Bone marrow (tissue), 2 donors: ENCODE measurements at places on chromosomes 11 and 22.
A peak's percentile ranks its signal among the peaks of the same experiment; 100 is the strongest.

DNA sequence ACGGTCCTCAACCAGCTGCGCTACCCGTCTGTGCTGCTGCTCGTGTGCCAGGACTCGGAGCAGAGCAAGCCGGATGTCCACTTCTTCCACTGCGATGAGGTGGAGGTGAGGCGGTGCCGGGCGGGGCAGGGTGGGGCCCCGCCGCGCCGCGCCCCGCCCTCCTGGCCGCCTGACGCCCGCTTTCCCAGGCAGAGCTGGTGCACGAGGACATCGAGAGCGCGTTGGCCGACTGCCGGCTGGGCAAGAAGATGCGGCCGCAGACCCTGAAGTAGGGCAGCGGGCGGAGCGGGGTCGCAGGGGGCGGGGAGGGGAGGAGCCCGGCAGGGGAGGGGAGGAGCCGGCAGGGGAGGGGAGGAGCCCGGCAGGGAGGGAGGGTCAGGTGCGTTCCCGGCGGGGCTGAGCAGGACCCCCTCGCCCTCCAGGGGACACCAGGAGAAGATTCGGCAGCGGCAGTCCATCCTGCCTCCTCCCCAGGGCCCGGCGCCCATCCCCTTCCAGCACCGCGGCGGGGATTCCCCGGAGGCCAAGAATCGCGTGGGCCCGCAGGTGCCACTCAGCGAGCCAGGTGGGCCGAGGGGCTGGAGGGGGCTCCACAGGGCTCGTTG, 14.7 kb downstream of the EPS8L2 start:
- peak; percentile 48 for DNase-seq

DNA sequence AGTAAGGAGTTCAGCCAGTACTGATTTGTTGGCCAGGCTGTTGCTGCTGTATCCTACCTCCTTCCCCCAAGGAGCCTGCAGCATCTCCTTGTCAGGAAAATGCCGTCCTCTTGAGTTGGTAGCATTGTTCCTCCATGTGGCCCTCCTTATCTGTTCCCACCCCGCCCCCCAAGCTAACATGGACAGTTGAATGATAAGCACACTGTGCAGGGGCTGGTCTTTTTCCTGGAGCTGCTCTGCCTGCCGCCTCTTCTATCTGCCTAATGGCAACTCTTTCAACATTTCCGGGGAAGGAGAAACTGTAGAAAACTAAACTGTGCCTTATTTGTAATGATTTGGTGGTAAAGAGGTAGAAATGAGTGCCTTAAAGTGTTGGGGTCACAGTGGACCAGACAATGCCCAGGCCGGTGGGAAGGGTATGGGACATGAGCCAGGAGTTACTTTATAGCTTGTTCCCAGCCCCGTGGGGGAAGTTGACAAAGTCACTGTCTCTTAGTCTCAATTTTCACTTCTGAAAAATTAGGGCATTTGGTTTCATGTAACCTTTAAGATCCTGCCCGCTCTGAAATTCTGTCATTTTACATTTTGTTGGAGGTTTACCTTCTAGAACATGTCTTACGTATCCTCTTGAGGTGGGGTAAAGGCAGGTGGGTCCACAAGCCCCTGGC, 4.5 kb downstream of the FAM118A start:
- no peak for DNase-seq

GRCh38 chr11:58578136-58578634, 678 bp upstream of the ZFP91 start:
- peak; percentile 94 for DNase-seq

DNA sequence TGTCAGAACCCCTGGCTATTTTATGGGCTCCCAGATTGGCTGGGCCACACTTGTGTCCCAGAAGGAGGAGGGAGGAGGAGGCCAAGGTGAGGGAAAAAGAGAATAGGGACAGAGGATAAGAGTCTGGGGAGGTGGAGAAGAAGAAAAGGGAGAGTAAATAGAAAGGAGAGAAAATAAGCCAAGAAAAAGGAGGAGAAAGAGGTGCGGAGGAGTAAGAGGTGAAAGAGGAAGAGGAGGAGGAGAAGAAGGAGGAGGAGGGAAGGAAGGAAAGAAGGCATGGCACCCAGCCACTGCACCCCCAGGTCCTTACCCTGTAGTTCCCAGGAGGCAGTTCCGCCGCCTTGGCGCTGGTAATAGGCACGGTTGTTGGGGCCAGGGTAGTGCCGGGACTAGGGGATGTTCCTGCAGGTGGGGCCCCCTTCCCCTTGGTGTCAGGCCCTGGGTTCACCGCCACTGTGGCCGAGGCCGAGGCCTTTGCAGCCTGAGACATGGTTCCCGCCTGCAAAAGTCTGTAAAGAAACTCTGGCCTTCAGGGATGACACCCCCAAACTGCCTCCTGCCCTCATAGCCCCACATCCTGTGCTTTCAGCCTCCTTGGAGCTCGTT, 1.9 kb downstream of the CRYBB1 start:
- DNase-seq = no peak

DNA sequence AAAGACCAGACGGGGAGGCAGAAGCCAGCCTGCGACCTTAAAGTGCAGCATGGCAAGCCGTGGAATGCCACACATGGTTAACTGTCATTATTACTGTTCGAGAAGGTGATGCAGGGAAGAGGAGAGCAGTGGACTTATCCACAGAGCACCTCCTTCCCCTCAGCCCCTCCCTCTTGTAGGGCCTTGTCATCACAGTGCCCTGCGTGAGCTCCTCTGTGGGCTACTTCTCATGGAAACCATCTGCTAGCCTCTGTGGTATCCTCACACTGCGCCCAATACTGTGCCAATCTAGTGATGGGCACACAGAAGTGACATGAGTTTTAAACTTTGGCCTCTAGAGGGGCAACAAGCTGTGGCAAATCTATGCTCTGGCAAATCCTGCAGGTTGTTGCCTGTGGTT, 18.2 kb upstream of the CCDC134 start:
- no peak for DNase-seq

GRCh38 chr22:50047346-50047745, 10.8 kb downstream of the TTLL8 start:
- no peak for DNase-seq

GRCh38 chr11:131246156-131246555, 124.3 kb upstream of the NTM start:
- no peak for DNase-seq

GRCh38 chr22:49812838-49813237, 14.8 kb downstream of the BRD1 start:
- DNase-seq = no peak

DNA sequence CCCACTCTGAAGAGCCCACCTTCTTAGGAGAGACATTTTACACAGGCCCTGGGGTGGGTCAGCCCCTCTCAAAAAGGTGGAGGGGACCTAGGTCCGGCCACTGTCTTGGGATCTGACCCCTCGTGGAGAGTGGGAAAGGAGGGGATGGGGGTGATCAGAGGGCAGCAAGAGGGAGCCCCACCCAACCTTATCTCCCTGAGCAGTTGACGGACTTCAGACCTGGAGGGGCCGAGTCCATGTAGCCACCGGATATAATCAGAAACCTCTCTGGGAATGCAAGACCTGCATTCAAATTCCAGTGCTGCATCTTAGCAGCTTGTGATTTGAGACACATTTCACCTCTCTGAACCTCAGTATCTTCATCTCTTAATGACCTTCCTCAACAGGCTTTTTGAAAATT, 44.0 kb downstream of the TP53I11 start:
- DNase-seq = no peak

DNA sequence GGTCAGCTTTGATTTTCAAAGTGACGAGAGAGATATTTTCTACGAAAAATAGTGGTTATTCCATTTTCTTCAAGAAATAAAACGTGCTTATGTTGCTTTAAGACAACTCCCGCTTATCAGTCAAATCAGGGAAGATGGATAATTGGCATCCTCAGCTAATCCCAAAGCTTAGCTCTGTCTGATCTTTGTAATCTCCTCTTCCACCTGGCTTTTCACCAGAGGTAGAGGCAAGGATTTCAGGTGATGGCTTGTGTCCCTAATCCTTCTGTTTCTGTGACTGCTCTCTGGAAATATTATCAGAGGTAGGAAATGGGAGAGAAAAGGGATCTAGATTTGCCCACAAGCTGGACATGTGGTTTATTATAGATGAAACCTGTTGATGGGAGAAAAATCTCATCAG, 78.9 kb downstream of the DBX1 start:
- no peak for DNase-seq

- no peak for DNase-seq
Observed at GRCh38 chr11:10925149-10925926, 67.5 kb upstream of the ZBED5 start.

GRCh38 chr11:64713781-64714363, 9.1 kb downstream of the NRXN2 start:
- DNase-seq = no peak

DNA sequence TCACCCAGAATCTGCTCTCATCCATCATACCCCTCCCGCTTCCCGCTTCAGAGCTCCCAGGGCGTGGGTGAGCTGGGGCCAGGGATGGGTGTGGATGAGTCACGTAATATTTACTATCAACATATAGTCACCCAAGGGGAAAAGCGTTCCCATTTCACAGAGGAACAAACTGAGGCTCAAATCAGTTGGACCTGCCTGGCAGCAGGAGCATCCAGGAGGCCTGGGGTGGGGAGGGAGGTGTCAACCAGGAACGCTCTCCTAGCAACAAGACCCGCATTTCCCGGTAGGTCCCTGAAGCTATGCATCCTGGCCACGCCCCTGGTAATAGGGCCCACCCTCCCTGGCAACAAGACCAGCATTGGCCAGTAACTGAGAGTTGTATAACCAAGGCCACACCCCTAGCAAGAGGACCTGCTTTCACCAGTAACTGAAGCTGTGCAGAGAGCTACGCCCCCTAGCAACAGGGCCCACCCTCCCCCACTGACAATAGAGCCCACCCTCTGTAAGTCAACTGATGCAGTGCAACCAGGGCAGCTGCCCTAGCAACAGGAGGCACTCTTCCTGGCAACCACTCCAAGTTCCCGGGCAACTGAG, 32.7 kb upstream of the TXNRD2 start:
- no peak for DNase-seq

- DNase-seq = no peak
Observed at GRCh38 chr11:45031912-45032519, 81.3 kb upstream of the TP53I11 start.

DNA sequence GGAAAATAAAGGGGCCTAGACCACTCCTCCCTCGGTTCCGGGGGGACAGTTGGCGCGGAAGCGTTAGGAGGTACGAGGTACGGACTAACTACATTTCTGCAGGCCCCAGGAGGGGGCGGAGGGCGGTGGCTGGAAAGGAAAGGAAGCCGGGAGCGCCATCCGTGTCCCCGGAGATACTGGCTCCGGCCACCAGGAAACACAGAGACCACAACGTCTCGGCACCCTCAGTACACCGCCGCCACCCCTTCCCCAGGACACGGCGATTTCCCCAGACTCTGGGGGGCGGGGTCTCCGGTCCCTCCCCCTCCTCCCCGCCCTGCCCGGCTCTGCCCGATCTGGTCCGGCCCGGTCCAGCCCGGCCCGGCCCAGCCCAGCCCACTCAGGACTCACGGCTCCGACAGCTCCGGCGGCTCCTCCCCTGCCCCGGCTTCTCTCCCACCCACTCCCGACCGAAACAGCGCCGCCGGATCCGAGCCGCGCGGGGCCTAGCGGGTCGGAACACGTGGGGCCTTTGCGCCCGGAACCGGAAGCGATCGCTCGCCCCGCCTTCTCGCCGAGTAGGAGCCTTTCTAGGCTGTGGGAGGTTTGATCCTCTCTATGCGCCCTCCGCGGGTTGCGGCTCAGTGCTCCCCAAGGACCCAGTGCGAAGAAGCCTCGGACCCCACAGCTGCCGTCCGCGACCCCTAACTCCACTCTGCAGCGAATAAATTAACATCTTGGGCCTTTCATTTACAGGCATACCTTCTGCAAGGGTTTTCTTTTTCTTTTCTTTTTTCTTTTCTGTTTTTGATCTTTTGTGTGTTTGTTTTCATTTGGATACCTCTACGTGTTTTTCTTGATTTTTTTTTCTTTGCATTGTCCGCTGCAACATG, at the start of gene ZNF202:
Gene ZNF202 (minus strand): TSS at position 502 of the 872 bp plus-strand sequence. CDS start 10,772 bp downstream, outside the sequence.
- peak; percentile 65 for DNase-seq

DNA sequence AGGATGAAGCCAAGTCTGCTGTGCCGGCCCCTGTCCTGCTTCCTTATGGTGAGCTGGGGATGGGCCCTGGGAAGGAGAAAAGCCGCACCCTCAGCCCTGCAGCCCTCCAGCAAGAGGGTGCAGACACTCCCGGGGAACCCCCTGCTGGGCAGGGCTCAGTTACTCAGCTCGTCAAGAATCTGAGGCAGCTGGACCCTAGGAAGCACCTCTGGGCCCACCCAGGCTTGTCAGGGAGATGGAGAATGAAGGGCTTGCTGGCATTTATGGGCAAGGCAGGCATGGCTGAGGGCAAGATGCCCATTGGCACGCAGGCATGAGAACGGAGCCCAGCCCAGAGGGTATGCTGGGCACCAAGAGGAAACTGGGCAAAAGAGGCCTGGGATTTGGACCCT, 12.9 kb downstream of the RELT start:
- DNase-seq = no peak

DNA sequence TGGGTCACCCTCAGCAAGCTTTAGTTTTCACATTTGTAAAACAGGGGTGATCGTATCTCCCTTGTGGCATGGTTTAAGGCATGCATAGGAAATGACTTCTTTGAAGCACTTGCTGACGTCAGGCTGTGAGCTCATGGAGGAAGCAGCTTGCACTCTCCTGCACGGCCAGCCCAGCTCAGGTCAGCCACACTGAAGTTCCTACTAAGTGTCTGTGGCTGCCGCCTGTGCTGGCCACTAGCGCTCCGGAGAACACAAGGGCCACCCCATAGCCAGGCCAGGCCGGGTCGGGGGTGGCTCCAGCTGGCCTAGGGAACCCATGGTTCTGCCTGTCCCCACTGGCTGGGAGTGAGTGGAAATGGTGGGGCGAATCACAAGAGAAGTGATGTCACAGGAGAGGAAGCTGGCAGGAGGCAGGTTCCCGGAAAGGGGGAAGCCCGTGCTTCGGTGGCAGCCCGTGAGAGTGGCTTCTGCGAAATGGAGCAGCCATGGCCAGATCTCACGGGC, 28.2 kb downstream of the KCTD17 start:
- DNase-seq = peak; percentile 50

GRCh38 chr11:122002926-122003325, 113.1 kb downstream of the BLID start:
- DNase-seq = no peak

DNA sequence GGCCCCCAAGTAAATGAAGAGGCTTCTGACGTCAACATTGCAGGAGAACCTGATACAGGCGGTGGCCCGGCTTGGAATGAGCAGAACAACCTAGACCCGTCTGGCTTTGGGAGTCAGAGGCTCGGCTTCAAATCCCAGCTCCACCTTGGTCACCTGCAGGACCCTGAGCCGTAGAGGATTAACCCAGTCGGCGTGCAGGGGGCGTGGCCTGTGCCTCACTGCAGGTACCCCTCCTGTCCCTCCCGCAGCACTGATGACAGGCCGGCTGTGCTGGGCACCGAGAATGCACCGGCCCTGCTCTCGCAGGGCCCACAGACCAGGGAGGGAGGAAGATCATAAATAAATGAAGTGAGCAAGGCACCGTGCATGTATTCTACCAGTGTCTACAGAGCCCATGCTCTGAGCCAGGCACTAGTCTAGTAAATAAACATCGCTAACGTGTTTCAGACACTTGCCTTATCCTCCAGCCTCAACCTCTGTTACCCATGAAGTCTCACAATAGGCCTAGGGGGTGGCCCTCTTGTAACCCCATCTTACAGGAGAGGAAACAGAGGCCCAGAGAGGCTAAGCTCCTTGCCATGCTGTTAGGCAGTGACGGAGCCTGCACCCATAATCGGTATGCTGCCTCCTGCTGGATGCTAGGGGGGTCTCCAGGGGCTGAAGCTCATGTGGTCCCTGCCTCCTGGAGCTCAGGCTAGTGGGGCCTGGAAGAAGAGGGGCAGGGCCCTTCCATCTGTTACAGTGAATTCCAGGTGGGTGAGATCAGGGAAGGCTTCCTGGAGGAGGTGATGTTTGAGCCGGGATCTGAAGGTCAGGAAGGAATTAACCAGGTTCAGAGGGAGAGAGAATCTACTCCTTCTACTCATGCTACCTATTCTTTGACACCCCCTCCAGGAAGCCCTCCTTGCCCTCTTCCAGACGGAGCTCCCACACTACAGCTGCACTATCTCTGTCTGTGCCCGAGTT, 53.4 kb downstream of the RTL6 start:
- no peak for DNase-seq
